Caudate nucleus (tissue), 63 donors: ENCODE measurements at places on chromosomes 1 and 21.
A peak's percentile ranks its signal among the peaks of the same experiment; 100 is the strongest.

DNA sequence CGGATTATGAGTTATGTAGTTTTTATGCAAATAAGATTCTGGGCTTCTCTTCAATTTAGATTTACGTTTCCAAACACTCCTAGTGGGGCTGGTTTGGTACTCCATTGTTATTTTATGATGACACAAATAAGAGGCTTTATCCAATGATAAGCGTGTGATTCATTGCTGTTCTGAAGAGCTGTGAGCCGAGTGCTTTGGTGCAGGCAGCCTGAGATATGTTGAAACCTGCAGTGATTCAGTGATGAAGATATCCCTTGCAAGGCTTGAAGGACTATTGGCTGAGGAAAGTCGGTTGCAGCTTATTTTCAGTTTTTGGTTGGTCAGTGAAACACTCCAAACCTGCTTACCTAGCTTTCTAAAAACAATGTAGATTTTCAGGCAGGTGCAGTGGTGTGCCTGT, 112.2 kb downstream of the RYR2 start:
- no peak for DNase-seq

DNA sequence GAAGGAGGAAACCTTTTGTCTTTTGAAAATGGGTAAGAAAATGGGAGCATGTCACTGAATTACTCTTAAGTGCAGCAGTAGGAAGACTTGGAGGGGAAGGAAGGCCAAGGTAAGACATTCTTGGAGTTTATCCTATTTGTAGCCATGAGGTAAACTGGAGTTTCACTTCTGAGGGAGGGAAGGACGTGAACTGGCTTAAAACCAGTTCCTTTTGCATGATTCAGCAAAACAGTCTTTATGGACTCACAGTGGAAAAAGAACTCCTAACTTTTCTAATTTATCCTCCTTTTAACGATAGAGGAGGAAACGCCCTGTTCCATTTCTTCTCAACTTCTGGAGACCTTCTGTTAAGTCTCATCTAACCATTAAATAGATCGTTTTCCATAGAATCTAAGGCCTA, 2.5 kb downstream of the PRDX6 start:
- no peak for DNase-seq

DNA sequence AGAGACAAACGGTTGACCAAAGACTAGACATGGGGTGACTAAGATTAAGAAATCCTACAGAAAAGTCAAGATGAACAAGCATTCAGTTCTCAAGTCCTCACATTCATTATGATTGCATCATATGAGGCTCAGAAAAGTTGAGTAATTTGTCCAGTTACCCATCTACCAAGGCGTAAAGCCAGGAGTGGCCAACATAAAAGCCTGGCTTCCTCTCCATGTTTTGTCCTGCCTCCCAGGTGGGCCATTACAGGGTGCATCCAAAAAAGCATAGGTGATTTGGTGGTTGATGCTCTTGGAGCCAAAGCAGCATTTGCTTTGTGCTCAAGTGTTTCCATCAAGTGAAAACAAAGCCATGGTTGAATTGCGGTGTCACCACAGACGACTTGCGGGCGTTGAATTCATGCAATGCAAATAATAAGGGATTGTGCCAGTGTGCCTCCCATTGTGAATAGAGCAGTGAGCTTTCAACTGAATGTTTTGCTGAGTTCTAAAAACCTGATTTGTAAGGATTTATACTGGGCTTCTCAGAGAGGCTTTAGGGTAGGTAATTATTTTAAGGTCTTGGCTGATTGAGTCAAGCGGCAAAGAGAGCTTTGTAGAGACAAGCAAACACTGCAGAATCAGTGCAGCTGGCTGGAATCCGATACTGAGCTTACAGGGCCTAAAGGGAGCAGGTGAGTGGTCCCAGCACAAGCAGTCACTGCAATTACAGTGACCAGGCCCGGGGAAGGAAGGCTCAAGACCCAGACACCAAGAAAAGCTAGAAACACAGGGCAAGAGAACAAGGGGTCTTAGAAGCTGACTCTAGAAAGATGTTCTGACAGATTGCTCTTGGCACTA, 54.1 kb downstream of the KCNJ15 start:
- DNase-seq = no peak

- no peak for DNase-seq
Observed at GRCh38 chr1:29518183-29518835, 282.0 kb downstream of the PTPRU start.

DNA sequence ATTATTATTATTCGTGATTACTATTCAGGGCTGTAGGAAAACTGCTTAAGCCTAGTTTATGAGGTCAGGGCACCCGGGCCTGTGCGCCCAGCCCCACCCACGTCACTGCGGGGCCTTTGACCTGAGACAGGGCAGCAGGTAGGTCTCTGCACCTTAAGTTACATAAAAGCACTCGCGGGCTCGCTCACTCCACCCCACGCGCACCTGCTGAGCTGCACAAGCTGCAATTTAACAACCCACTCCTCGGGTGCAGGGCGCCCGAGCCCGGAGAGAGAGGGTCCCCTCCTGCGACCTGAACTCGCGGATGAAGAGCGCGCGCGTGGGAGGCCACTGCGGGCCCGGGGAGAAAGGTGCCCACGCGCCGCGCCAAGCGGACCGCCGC, 477 bp downstream of the ICMT start:
- DNase-seq = no peak

- DNase-seq = peak; percentile 42
Observed at GRCh38 chr1:5223206-5223605, 568.8 kb downstream of the AJAP1 start.

GRCh38 chr1:6870086-6870485, 84.8 kb downstream of the CAMTA1 start:
- DNase-seq = no peak

- DNase-seq = no peak
Observed at GRCh38 chr1:32709476-32709875, 6.9 kb upstream of the SYNC start.

GRCh38 chr1:229860926-229861325, 206.1 kb upstream of the GALNT2 start:
- DNase-seq = no peak

- no peak for DNase-seq
Observed at GRCh38 chr1:218667781-218668516, 322.8 kb downstream of the TGFB2 start.

- no peak for DNase-seq
Observed at GRCh38 chr1:89998306-89998705, 3.4 kb downstream of the ZNF326 start.

DNA sequence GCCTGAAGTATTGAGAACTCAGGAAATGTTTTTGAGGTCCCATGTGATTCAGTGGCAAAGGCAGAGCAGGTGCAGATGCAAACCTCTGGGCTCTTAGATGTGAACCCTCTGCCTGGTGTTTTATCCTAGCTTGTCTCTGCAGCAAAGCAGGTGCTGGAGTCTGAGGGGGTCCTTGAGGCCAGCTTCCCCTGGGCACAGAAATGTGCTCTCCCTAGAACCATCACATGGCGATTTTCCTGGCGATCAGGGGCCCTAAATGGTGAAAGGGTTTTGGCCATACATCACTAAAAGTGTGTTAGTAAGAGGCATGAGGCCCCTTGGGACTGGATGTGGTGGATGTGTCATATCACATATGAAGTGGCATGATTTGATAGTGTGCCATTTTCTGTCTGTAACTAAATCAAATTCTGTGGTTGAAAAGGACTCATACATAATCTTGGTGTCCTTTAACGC, 144.8 kb downstream of the ST6GALNAC3 start:
- no peak for DNase-seq

GRCh38 chr1:109094377-109094803, 3.8 kb downstream of the TMEM167B start:
- no peak for DNase-seq

- no peak for DNase-seq
Observed at GRCh38 chr21:30468900-30469714, 11.1 kb downstream of the KRTAP19-1 start.

- DNase-seq = no peak
Observed at GRCh38 chr1:44076066-44076465, 42.6 kb upstream of the KLF17 start.

- DNase-seq = no peak
Observed at GRCh38 chr21:28910280-28910887, 82.3 kb downstream of the LTN1 start.

DNA sequence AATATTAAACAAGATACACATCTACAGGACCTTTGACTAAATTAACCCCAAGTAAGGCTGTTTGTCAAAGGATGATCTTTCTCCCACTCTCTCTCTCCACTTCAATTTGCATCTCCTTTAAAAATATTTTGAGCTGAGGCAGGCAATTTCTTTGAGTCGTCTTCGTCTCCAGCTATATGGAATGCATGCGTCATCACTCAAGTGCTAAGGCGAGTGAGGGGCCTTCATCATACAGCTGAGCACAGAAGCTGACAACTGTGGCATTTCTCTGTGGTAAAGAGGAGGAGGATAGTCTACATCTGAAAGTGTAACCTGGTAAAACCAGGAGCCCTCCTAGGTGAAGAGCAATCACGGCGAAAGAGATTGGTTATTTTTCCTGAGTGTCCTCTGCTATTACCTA, 7.6 kb downstream of the EPHX4 start:
- DNase-seq = no peak

DNA sequence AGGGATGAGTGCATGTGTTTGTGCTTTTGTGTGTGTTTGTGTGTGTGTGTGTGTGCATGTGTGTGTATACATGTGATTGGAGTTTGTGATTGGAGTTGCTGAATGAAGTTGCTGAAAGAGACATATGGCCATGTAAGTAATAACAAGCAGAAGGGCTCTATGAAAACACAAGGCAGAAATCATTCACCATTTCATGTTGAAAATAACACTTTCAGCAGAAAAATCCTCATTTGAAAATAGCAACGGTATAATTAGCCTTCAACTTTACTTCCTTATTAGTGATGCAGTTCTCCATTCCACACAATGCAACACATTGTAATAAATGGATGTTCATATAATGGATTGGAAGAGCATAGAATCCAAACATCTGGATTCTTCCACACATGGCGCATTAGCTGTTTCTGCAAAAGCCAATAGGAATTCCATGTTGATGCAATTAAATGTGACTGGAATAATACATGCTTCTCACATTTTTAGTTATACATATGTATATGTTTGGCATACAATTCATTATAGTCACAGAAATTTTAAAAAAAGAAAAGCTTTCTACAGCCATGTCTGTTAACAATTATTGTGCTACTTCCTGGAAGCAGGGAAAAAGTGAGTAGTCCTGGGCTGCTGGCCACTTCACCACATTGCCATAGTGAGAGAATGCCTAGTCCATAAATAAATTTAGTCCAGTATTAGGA, 538.0 kb downstream of the LTN1 start:
- DNase-seq = no peak

DNA sequence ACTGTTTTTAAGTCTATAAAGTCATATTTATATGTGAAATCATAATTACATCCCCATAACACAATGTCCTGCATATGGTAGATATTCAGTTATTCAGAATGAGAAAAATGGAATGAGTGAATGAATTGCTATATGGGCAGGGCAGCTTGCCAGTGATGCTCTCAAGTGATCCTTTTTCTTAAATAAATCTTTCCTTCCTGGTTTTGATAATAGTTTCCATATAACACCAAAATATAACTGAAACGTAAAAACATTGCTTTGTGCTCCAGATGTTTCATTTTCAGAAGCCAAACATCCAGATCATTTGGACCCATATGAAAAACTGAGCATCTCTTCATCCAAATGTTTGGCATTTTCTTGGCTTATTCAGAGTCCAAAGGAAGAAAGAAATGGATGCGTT, 30.2 kb upstream of the RGS8 start:
- DNase-seq = no peak

DNA sequence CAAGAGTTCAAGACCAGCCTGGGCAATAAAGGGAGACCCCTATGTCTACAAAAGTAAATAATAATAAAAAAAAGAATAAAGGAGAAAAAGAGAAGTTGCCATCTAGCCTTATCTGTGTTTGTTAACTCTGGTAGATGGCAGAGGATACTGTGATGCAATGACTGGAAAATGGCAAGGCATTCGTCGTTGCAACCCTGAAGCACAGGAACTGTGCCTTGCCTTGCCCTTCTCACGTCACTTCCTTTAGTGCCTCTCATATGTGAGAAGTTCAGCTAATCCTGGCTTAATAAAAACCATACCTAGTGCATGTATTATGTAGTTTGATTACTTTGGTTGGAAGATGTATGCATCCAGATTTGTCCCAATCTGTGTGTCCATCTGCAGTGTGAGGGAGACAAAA, 25.8 kb upstream of the PIGC start:
- no peak for DNase-seq

- DNase-seq = no peak
Observed at GRCh38 chr1:153545067-153546055, at the start of gene S100A4. Gene S100A4 (minus strand): TSS chr1:153545806. CDS start chr1:153544794, 1,012 bp downstream.

GRCh38 chr1:184860985-184861754, 106.5 kb upstream of the EDEM3 start:
- no peak for DNase-seq
